ENCODE measurements at places on chromosomes 11 and 22.

DNA sequence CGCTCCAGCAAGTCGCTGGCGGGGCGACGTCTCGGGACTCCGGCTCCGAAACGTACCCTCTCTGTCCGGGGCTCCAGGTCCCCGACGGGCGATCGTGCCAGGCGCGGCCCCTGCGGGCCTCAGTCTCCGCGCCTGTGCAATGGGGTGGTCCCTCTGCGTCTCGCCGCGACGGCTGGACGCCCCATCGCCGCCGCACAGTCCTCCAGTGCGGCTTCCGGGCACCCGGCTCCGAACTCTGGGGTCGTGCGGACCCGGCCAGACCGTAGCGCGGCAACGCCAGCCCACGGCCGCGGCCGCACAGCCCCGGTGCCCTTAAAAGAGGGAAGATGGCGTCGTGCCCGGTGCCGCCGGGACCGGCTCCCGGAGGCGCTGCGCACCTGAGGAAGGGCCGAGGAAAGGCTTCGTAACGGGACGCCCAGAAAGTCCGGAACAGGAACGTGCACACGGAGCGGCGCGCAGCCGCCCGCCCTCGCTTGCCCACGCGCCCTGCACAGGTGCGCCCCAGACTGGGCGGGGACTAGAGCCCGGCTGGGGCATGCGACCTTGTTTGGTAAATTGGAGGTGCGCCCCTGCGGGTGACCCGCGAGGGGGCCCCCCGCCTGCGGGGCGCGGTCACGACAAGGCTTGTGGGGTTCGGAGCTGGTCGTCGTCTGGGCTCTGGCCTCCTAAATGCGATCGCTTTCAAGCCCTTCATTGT is 525 bp downstream of the BIK start:
- no peak for DNase-seq

DNA sequence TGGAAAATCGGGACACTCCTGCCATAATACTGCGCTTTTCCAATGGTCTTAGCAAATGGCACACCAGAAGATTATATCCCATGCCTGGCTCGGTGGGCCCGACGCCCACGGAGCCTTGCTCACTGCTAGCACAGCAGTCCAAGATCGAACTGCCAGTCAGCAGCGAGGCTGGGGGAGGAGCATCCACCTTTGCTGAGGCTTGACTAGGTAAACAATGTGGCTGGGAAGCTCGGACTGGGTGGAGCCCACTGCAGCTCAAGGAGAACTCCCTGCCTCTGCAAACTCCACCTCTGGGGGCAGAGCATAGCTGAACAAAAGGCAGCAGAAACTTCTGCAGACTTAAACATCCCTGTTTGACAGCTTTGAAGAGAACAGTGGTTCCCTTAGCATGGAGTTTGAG is 15.6 kb downstream of the PTH start:
- DNase-seq, result no peak

GRCh38 chr11:73227571-73228211 is 9.6 kb downstream of the P2RY2 start:
- no peak for DNase-seq

- DNase-seq, result no peak
These were observed 18.0 kb downstream of the CREB3L1 start for GRCh38 chr11:46295312-46296058.

DNA sequence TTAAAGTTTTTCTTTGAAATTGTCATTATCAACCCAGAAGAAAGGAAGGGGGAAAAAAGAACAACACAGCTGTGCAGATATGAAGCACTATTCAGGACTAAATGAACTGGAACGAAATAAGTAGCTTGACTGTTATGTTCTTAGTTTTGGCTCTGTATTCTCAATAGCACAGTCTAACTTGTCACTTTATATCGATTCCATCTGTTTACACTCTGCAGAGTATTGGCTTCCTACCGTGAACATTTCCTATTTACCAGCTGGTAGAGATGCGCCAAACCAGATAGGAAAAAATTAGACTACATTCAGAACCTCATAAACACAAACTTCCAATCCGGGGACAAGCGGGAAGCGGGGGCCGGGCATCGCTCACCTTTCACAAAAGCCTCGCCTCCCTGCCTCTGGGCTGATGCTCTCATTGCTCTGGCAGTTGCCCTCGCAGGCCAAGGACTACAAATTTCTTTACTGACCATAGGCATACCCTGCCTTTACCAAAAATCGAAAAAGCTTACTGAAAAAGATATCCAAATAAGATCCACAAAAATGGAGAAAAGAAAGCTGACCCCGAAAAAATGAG is 66.2 kb downstream of the EFCAB6 start:
- DNase-seq, result no peak

- no peak for DNase-seq
These were observed 34.3 kb downstream of the AMOTL1 start for GRCh38 chr11:94802501-94802900.

DNA sequence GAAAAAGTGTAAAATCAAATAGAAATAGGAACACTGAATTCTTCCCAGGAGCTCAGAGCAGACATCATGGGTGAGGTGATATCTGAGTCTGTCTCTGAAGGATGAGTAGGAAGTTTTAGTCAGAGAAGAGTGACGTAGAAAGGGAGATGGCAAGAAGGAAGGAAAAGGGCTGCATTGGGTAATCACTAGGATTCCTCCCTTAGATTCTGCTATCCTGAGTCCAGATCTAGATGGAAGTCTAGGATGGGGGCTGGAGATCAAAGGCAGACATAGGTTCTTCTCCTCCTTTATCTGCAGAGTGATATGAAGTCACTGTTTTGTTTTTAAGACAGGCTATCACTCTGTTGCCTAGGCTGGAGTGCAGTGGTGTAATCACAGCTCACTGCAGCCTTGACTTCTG is 30.4 kb downstream of the POU2F3 start:
- DNase-seq, result no peak

GRCh38 chr11:117199053-117199915 is at the start of gene TAGLN:
TSS of gene TAGLN (plus strand) at chr11:117199370. CDS start at chr11:117203014, 3,644 bp downstream.
- DNase-seq, result peak; percentile 54

DNA sequence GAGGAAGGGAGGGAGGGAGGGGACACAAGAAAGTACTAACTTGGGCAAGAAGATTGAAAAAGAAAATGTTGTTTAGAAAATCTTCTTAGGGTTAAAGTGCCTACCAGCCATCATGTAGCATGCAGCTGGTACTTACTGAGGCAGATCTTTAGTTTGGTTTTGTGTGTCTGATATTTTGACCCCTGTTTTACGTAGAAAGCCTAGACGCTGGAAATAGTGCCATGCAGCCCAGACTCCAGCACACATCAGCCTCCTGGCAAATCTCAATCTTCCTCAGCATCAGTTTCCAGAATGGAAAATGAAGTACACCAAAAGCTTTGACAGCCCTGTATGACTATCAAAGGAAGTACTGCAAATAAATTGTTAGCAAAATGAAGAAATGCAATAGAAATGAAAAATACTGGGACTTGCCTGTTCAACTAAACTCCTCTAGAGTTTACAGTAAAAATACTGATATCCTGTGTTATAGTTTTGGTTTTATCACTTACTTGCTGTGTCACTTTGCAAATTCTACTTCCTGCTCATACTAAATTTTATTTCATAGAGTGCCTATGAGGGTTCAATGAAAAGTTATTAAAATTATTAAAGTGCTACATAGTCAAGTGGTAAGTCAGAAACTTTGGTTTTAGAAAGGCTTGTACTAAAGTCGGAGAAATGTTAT is 7.4 kb downstream of the USP28 start:
- no peak for DNase-seq

- DNase-seq, result no peak
These were observed 316.0 kb upstream of the MTNR1B start for GRCh38 chr11:92653454-92653853.

- DNase-seq, result peak; percentile 65
These were observed 51.7 kb downstream of the ZBTB16 start for GRCh38 chr11:114110952-114111947.

DNA sequence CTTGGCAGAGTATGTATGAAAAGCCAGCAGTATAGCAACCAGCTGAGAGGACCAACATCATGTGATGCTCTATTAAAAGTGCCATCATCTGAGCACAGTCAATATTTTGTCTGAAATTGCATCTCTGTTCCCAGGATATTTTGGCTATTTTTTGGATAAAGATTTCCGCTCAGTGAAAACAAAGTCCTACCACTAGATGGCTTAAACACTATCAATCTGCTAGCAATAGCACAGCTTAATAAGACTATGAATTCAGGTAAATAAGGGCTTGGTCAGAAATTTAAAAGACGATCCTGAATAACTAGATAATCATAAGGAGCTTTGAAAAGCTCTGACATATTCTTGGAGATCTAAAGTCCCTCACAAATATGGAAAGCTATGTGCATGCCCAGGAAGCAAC is 74.4 kb downstream of the MS4A13 start:
- no peak for DNase-seq

DNA sequence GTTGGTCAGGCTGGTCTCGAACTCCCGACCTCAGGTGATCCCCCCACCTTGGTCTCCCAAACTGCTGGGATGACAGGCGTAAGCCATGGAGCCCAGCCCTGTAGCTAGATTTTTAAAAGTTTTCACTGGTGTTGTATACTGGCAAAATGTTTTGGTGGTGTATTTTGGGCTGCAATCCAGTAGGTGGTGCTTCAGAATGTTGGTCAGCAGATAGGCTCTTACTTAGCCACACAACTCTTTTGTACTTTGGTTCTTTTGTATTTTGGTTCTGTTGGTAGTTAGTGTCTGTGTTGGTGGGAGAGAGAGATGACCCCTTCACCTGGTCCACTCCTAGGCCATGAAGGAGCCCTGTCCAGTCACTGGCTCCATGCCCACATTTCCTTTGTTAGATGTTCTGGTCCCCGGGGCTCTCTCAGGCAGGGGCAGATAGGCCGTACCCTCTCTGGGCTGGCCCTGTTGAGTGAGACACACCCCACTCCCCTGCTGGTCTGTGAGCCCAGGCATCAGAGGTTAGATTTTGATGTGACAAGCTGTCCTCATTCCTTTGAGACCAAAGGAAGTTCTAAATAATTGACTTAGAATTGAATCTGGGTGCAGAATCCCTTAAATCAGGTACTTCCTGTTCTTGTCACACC is 123.8 kb downstream of the DDX10 start:
- no peak for DNase-seq

GRCh38 chr11:11268706-11269105 is 84.3 kb downstream of the CSNK2A3 start:
- no peak for DNase-seq

- no peak for DNase-seq
These were observed 6.2 kb downstream of the GAL3ST1 start for GRCh38 chr22:30568137-30568805.

- no peak for DNase-seq
These were observed 739 bp downstream of the ZMAT5 start for GRCh38 chr22:29765905-29766631.

DNA sequence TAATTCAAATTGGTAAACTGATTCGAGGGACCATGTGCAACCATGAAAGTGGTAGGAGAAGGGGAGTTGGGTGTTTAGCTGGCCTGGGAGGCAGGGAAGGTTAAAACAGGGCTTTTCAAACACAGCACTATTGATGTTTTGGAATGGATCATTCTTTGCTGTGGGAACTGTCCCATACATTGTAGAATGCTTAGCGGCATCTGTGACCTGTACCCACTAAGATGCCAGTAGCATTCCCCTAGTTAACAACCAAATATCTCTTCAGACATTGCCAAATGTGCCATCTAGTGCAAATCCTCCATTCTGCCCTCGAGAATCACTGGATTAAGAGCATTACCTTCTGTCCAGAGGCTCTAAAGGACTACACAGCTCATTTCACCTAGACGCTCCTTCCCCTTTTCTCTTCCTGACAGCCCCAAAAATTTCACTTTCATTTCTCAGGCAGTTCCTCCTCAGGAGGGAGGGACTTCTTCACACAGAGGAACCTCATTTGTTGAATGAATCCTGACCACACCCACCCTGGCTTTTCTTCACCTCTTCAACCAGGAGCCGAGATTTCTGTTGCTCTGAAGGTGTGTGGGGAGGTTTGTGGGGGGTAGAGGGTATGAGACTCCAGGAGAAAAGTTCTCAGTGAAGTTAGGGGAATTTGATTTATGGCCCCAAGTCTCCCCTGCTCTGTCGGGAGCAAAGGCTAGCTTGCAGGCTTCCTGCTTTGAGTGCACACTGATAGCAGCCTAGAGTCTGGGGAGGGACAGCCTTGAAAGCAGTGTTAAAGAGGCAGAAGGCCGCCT is at the start of gene TRIM34:
TRIM34 (plus strand) TSS at position 513 of the 791 bp plus-strand sequence. CDS start 7,331 bp downstream, outside the sequence.
- DNase-seq, result no peak

- no peak for DNase-seq
These were observed 4.3 kb downstream of the DGCR6L start for GRCh38 chr22:20315337-20316216.

DNA sequence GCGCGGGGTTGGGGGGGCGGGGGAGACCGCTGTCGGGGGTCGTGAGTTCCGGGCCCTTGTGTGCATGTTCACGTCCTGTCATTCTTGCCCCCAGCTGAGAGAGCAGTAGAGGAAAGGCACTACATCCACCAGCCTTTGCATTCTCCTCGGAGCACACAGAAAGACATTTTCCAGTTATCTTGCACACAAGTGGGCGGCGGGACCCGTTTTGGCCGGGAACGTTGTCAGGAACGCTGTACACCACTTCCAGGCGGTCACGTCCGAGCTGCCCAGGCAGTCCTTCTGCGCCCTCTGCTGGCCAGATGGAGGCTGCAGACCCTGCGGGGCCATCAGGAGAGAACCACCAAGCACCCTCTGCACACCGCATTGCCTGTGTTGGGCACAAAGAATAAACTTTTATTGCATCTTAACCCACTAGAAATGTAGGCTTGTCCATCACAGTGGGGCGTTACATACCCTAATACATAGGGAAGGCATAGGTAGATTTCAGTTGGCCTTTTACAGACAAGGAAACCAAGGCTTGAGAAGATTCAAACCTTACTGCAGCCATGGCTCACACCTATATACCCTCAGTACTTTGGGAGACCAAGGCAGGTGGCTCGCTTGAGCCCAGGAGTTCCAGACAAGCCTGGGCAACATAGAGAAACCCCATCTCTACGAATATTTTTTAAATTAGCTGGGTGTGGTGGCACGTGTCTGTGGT is 2.8 kb upstream of the CDKN1C start:
- peak; percentile 62 for DNase-seq

DNA sequence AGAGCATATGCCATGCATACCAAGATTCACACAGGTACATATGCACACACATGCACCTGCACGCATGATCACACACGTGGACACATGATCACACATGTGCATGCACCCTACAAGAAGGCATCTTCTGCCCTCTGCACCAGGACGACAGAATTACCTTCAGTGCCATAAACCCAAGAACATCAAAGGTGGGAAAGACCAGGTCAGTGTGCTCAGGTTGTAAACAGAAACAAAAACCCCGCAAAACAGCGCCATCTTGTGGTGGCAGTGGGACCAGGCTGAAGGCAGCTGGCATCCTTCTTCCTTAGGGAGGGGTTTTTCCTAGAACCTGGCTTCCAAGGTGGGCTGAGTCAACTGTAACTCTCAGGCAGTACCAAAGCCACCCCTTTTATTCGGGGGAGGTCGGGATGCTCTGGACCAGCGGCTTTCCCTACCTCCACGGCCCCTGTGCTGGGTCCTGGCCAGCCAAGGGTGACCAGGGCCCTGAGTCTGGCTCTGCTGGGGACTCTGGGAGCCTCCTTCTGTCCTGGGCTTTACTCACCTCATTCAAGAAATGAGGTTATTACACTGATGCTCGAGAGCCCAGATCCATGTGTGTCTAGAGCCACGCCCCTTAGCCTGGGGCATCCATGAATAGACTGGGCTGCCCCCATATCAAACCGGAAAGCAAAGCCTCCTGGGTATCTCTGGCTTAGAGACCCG is 69.4 kb upstream of the FGF3 start:
- DNase-seq, result no peak

GRCh38 chr22:41038732-41039131 is 53.7 kb upstream of the EP300 start:
- no peak for DNase-seq

Measured in smooth muscle cell of the brain vasculature (primary cell).